Stimulated activated naive CD8-positive, alpha-beta T cell treated with anti-CD3 and anti-CD28 coated beads, Interleukin-15, Interleukin-2, amounts not matched to agents 100 U/mL and 50 U/mL, for 24 hours (primary cell): ENCODE measurements at places on chromosomes 1 and 21.

DNA sequence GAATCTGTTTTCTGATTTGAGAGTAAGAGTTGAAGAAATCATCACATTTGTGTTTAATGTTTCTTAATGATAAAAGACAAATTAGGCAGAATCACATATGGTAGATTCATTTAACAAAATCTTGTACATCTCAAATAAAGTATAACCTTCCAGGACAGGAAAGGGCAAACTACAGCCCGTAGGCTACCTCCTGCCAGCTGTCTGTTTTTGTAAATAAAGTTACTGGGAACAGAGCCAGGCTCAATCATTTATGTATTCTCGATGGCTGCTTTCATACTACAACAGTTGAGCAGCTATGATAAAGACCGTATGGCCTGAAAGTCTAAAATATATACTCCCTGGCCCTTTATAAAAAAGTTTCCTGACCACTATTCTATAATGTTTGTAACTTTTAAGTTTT is 204.1 kb downstream of the COL24A1 start:
- DNase-seq: no peak

DNA sequence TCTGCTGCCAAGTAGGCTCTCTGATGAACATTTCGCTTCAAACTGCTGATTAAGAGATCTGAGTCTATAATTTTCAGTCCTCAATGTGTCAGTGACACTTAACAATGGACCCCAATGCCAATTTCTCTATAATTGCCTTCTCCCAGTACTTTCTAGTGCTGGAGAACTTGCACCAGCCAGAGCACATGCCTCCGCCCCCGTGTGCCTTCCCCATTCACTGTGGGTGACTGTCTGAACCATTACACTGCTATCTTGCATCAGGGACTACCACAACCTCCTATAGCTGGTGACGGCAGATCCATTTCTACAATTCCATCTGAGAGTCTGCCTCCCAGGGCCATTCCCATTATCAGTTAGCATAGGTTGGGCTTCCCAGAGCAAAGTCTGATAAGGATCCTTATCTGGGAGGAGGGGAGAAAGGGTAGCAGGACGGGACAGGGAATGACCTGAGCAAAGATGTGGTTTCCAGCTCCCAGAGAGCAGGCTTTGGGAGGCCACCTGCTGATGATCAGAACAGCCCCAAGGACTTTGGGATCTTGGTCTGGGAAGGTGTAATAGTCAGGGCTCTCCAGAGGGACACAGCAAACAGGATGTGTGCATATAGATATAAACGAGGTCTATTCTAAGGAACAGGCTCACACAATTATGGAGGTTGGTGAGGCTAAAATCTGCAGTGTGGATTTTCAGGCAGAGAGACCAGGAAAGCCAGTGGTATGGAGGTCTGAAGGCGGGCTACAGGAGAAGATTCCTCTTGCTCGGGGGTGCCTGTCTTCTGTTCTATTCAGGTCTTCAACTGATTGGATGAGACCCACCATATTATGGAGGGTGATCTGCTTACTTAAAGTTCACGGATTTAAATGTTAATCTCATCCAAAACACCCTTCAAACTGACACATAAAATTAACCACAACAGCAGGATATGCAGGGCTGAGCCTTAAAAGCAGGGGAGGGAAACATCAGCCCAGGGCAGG is 238.2 kb downstream of the PTPRU start:
- no peak for DNase-seq

GRCh38 chr1:8464377-8464776 is 146.5 kb downstream of the SLC45A1 start:
- DNase-seq: no peak

DNA sequence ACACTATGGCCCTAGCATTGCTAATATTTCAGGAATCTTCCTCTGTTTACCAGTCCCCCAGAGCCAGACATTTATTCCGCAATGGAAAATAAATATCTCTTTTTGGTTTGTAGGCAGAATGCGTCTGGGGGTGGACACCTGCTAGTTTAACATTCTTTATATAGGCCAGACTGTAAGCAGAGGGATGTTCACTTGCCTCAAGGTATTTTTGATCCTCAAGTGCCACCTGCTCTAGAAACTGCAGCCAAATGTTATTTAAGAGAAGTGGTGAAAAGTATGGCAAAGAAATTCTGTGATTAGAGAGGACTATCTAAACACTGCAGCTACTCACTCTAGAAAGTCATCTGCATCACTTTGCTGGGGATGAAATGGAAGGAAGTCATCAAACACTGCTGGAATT is 164.7 kb downstream of the NEGR1 start:
- no peak for DNase-seq

DNA sequence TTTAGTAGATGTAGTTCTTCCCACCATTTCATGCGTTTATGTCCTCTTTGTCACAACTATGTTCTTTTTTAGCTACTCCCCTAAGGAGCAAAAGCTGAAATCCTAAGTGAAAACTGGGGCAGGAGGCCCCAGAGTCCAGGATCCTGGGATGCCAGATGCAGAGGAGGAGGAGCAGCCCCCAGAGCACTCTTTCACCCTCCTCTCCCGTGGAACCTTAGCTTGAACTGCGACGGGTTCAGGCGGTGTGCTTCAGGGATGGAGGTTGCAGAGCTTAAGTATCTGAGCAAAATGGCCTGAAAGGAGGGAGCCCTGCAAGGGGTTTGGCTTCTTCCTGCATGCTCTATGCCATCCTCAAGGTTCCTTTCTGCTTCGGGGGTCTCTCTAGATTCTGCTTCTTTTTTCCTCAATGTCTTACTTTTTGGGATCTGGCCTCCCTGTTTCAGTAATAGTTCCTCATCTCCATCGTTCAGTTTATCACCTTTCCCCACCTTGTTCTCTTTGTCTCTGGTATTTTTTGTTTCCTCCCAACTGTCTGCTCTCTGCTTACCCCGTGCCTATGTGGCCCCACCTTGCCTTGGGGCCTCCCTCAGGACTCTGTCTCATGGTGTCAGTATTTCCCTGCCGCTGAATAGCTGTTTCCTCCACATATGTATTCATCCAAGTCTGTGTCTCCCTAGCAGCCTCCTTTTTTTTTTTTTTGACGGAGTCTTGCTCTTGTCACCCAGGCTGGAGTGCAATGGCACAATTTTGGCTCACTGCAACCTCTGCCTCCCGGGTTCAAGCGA is 2.7 kb upstream of the NHLH1 start:
- DNase-seq: no peak

GRCh38 chr1:166063701-166064100 is 103.1 kb downstream of the FAM78B start:
- no peak for DNase-seq
